Activated CD4-positive, CD25-positive, alpha-beta regulatory T cell treated with anti-CD3 and anti-CD28 coated beads, Interleukin-2, amount 50 U/mL, for 72 hours (primary cell): ENCODE measurements at places on chromosomes 6 and 20.

DNA sequence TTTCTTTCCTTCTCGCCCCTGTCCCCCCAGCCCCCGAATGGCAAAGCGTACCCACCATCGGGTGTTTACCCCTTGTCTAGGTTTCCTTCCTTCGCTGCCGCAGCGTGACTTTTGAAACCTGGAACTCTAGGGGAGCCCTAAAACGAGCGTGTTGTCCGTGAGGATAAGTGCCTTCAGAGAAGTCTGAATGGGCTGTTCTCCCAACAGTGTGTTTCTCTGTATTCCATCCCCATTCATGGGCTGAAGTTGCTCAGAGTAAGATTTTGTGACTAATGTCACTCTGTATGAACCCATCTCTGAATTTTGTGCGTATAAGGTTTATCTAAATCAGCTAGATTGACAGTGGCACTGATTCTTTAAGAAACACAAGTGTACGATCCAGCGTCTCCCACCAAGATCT, 949 bp downstream of the MACROD2 start:
- no peak for DNase-seq

DNA sequence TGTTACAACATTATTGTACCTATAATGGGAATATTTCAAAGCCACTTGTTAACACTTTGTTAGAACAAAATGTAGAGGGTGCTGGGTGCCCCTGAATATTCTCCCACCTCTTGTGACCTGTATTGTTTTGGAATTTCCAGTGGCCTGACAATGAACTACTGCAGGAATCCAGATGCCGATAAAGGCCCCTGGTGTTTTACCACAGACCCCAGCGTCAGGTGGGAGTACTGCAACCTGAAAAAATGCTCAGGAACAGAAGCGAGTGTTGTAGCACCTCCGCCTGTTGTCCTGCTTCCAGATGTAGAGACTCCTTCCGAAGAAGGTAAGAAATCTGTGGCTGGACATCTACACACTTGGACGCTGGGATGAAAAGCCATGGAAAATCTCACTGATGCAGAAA, 28.9 kb downstream of the PLG start:
- DNase-seq: no peak

DNA sequence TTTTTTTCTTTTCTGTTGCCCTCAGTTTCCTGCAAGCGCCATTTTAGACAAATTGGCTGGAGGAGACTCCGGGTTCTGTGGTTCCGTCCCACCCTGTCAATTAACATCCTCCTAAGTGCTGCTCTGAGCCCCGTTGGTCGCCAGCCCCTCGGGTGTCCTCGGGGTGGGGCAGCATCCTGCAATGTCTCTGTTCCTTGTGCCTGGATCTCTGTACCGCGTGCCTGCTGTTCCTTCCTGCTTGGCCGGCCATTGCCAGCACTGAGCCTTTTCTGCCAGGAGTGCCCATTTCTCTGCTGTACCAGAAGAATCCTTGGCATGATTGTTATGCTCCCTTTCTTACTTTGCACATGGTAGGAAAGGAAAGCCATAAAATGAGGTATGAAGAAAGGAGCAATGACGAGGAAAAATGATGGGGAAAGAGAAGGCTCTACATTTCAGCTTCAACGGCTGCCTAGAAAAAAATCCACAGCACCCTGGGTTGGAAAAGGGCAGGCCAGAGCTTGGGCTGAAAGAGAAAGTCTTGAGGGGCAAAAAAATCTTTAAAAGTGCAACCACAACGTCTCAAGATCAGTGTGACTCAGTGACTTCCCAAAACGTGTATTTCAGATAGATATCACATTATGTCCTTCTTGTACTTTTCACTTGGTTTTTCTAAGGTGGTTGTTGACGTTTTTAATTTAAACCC, 256.7 kb downstream of the CLIC5 start:
- DNase-seq: no peak

- DNase-seq: no peak
These were observed 50.3 kb upstream of the GFRAL start for GRCh38 chr6:55276745-55277530.

DNA sequence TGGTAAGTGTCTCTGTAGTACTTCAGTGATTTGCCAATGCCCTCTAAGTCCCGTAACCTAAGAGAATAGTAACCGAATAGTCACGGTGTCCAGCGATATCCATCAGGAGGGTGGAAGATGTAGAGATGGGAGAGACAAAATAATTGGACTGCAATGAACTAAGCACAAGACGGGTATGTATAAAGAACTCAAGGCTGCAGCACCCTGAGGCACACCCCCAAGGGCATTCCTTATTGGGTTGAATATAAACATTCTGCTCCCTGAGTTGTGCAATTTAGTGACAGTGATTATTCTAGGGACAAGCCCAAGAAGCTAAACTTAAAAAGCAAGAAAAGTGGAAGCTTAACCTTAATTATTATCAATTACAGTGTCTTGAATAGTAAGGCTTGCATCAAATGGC, 14.6 kb downstream of the DST start:
- no peak for DNase-seq

GRCh38 chr6:34412016-34412415, 13.9 kb downstream of the RPS10 start:
- DNase-seq: no peak

- DNase-seq: no peak
These were observed 61.1 kb upstream of the GLP1R start for GRCh38 chr6:38987503-38987902.
